Stimulated activated CD4-positive, alpha-beta T cell treated with anti-CD3 and anti-CD28 coated beads, Interleukin-2, amount 100 ng/mL, for 48 hours (primary cell): ENCODE measurements at places on chromosomes 5 and 9.

GRCh38 chr5:139809331-139809810 is 13.8 kb downstream of the PSD2 start:
- DNase-seq: no peak

DNA sequence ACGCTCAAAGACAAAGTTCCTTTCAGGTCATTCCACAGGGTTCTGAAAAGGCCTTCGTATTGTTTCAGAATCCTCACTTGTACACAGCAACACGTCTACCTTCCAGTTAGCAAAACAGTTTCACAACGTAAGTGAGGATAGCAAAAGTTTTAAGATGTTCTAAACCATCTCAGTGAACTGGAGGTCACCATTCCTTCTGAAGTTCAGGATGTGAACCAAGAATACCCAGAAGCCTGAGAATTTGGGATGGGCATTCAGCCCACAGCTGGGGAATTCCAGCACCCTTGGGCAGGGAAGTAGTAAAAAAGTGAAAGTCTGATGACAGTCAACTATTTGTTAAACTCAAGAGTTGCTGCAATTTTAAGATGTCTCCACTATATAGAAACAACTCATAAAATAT is 224.5 kb downstream of the BNC2 start:
- no peak for DNase-seq

DNA sequence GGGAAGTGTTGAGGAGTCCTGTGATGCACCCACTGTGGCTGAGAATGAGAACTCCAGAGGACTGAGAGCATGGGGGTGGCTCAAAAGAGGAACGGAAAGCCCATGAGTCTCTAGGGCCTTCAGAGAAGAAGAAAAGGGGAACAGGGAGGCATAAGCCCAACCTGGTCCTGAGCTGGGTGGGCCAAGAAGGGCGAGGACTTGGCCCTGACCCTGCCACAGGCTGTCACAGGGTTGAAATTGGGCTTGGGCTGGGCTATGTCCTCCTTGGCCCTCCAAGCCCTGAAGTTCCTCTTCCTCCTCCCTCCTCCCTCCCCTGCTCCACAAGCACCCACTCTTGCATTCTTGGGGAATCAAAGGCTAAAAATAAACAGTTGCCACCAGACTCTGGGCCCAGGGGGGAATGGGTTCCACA is 49.3 kb upstream of the PPARGC1B start:
- DNase-seq: no peak

DNA sequence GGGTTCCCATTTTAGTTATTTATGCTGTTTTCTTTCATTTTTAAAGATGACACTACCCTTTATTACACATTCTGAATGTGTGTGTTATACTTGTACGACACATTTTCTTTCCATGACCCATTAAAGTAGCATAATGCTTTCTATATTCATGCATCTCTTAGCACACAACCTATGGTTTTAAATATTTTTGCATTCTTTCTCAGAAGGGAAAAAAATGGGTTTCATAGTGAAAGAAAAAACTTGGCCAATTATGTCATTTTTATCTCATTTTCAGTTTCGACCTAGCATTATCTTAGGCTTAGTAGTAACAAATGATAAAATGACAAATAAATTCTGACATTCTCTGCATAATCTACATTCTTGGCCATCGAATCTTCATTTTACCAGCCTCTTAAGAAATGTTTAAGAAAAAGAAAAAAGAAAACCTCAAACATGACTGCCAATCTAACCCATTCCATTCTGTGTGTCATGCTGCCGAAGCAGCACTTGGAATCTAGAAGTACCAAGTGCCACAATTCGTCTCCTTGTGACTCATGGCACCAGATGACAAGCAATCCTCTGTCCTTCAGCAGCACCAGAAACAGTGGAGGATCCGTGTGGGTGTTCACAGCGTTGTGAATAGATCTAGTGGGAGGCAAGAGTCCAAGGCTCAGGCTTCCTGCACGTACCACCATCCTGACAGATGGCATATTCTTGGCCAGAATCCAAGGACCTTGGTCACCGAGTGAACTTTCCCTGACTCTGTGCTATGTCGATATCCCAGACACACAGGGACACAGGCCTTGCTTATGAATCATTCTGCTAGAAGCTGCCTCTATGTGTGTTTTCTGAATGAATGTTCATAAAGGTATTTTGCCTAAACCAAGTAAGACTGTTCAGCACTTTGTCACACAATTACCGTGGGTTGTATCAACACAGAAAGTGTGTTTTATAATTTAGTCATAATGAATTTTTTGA is 502.7 kb downstream of the NR2F1-AS1 start:
- no peak for DNase-seq

DNA sequence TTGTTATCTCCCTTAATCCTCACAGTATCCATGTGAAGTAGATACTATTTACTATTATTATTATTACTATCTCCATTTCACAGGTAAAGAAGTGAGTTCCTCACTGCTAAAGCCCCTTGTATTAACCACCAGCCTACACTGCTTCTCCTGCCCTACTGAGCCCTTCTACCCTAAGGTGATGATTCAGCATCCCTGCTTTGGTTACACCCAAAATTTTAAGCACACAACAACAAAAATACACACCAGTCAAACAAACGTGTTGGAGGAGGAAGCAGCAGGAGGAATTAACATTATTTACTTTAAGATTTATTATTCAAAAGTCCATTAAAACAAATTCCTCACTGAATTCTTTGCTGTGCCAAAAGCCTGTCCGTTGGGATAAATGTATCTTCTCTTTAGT is 370.2 kb upstream of the BRINP1 start:
- DNase-seq: no peak

GRCh38 chr5:133806847-133807246 is 161.6 kb downstream of the C5orf15 start:
- DNase-seq: no peak

DNA sequence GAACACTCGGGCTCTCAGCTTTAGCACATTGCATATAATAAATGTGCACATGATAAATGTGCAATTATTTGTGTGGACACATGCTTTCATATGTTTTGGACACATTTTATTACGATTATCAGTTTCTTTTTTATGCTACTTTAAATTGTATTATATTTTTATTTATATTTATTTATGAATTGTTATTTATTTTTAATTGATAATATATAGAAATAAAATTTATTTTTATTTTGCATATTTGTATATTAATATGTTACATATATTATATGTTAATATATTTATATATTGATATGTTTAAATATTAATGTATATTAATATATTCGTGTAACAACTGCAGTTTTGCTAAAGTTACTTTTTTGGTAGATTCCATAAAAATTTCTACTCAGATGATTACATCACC is 454.8 kb upstream of the CDH10 start:
- no peak for DNase-seq

GRCh38 chr5:4674166-4674565 is 466.0 kb upstream of the ADAMTS16 start:
- no peak for DNase-seq

- DNase-seq: no peak
These were observed 18.5 kb upstream of the FER start for GRCh38 chr5:108729242-108729615.

GRCh38 chr5:147674411-147674810 is 108.1 kb downstream of the JAKMIP2 start:
- no peak for DNase-seq

DNA sequence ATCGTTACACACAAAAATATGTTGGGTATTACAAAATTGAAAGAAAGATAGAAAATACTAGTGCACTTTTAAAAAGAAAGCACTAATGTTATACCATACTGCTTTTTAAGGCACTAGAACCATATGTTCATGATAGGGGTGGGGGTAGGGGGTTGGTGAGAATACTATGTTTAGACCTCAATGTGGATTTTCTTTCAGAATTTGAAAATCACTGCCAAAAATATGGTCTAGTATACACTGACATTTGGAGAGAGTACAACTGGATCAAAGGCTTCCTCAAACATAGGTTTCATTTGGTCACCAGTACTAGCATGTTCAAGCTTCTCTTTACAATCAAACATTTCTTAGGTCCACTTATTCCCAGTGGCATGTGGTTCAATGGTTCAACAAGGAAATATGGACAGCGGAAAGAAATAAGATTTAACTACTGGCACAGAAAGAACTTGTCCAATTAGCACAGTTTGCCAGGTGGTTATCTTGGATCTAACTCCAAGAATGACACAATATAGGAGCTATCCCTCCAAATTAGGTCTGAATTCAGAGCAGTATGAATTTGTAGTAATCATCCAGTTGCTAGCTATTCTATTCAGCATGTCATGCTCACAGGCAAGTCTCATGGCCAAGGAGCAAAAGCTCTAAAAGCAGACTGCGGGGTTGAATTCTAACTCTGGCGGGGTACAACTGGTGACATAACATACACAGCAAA is 139.3 kb downstream of the SLC24A2 start:
- no peak for DNase-seq

- DNase-seq: no peak
These were observed 37.8 kb upstream of the SPDL1 start for GRCh38 chr5:169545762-169546161.
